ENCODE measurements at places on chromosomes 11 and 22.
A peak's percentile ranks its signal among the peaks of the same experiment; 100 is the strongest.

DNA sequence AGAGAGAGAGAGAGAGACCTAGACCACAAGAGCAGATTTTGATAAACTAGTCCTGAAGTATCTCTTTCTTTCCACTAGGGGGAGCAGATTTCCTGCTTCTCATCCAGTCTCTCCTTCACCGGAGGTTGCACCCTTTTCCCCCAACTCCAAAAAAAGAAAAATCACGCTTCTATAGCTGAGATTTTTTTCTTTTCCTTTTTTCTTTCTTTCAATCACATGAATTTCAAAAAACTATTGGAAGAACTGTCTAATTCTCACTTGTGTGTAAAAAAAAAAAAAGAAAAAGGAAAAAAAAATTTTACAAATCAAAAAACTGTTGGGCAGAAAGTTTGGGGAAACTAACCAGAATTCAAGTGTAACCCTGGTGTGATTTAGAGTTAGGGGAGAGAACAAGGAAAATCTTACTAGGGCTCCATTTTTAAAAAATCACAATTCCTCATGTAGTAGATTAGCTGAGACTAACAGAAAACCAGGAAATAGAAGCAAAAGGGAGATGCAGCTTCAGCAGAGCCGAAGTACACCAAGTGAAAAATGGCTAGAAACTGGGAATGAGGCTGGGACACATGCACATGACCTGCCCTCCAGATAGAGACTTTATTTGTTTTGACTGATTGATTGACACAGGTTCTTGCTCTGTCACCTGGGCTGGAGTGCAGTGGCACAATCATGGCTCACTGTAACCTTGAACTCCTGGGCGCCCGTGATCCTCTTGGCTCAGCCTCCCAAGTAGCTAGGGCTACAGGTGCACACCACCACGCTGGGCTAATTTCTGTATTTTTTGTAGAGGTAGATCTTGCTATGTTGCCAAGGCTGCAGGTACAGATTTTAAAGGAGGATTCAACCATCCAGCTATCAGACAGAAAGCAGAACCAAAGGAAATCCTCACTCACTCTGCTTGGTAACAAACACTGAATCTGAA is 27.1 kb downstream of the SDHD start:
- no peak for DNase-seq

- no peak for DNase-seq
Measured at GRCh38 chr11:118606157-118606843, 1.1 kb upstream of the PHLDB1 start.

- no peak for DNase-seq
Measured at GRCh38 chr11:65478388-65479183, 20.3 kb upstream of the MALAT1 start.

- DNase-seq, result no peak
Measured at GRCh38 chr22:24948356-24949202, 2.1 kb upstream of the LHFPL7 start.

GRCh38 chr11:128342511-128343134 is 244.7 kb downstream of the ETS1 start:
- DNase-seq, result peak; percentile 91

DNA sequence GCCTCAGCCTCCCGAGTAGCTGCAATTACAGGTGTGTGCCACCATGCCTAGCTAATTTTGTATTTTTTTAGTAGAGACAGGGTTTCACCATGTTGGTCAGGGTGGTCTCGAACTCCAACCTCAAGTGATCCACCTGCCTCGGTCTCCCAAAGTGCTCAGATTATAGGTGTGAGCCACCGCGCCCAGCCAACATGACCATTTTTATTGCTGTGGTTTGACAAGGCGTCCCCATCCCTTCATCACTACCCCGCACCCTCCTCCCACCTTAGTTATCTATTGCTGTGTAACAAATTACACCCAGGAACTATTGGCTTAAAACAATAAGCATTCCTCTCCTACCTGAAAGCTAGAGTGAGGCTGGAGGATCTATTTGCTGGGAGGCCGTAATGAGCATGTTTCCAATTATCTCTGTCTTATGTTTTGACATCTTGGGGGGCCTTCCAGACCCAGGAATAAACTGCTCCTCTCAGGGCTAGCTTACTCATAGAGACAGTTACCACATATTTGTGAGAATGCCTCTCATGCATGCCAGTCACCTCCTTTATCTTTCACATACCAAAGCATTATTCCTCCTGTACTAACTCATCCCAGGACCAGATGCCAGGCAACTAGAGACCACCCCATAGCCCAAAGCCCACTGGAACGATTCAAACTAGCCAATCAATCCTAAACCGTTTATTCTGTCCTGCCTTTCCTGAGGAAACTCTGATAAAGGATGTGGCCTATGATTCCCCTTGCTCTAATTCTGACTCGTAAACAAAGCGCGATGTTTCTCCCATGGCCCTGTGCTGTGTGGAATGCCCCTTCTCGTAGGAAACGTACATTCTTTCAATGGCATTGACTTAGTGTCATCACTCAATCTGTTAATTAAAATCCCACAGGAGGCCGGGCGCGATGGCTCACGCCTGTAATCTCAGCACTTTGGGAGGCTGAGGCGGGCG is 19.4 kb downstream of the SNU13 start:
- DNase-seq, result no peak

- DNase-seq, result no peak
Measured at GRCh38 chr11:59010708-59011107, 71.4 kb downstream of the GLYATL1 start.

DNA sequence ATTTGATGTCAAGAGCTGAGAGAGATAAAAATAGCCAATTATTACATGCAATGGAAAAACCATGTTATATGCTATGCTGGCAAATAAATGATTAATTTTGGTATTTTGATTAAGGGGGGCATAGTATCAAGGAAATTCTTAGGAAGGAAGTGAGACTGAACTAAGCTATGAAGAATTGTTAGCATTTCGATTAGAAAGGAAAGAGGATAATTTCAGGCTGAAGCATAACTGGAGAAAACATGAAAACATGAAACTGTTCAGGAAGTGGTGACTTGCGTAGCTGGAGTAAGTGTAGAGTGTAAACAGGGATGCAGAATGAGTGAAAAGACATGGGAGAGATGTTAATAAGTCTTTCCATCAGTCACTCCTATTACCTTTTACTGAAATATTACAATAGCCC is 6.4 kb downstream of the ACRV1 start:
- no peak for DNase-seq

DNA sequence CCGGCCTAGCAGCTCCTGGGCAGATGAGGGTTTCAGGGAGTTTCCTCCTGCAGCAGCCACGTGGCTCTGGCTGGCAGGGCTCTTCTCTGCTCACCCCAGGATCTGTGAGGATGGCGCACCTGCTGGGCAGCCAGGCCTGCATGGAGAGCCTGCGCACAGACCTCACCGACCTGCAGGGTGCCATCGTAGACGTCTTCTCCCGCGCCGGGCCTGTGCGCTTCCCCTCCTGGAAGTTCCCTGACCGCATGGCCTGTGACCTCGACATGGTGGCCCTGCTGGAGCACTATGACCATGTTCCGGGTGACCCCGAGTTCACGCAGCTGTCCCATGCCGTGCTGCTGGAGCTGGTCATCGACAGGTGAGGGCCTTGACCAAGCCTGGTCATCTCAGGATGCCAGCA is 9.1 kb downstream of the CCDC157 start:
- no peak for DNase-seq

- no peak for DNase-seq
Measured at GRCh38 chr11:110735455-110736170, 23.4 kb upstream of the ARHGAP20 start.

DNA sequence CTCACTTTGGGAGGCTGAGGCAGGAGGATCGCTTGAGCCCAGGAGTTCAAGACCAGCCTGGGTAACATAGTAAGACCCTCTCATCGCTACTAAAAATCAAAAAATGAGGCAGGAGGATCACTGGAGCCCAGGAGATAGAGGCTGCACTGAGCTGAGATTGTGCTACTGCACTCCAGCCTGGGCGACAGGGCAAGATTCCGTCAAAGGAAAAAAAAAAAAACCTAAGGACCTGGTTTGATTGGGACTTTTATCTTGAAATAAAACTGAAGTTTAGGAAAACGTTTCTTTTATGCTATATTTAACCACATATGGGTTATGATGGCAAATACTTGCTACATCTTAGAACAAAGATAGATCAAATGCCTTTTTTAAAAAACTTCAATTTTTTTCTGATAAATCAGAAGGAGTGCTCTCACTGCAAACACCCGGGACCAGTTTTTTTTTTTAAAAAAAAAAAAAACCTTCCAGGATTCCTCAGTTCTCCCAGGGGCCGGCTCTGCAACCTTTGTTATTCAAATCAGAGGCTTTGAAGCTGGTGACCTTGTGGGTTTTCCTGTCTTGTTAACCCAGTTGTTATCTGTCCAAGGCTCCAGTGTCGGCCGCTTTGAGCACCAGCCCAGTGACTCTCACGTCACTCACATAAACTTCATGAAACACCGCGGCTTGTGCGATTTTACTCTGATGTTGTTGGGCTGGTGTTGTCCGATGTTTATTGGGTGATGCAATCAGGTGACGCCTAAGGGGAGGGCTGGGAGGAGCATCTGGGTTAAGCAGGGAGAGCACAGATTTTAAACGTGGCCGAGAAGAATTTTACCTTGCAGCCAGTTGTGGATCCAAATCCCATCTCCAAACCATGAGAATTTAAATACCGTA is 24.7 kb upstream of the SLC22A12 start:
- DNase-seq, result peak; percentile 70

DNA sequence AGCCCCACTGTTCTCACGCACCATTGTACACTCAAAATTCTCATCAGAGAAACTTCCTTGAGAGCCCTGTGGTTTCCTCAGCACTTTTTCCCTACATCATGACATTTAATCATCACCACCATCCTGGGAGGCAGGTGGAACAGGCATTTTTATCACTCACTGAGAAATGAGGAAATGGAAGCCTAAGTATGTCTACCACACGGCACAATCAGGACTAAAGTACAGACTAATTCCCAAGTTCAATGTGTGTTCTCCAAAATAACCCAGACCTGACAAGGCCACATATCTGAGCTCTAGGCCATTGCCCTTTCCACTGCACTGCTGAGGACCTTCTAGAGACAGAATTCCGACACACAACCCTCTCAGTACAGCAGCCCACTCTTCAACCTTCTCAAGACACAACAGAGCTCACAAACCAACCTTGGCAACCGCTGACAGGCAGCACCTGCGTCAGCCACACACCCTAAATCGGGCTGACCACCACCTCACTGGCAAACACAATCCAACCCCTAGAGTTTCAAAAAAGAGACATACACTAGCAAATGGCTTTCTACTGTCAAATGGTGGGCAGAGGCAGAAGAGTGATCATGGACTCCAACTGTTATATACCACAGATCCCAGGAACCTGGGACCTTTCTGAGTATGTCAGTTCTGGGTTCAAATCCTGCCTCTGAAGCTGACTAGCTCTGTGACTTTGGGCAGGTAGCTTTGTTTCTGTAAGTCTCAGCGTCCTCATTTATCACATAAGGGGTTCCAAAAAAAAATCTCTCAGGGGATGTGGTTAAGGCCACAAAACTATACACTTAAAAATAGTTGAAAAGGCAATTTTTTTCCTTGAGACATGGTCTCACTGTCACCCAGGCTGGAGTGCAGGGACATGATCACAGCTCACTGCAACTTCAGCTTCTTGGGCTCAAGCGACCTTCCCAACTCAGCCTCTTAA is 16.3 kb downstream of the SMCO4 start:
- DNase-seq, result no peak

GRCh38 chr11:68546555-68546954 is 86.0 kb downstream of the PPP6R3 start:
- DNase-seq, result peak; percentile 31

Measured in activated CD4-positive, alpha-beta T cell treated with anti-CD3 and anti-CD28 coated beads for 36 hours (primary cell).